ENCODE measurements at places on chromosomes 5 and 9. TPM values are rescaled to one million over a fixed set of nuclear protein-coding genes. Genes with fewer than 3 reads are reported as not detected.

Gene PIK3R1
- total RNA-seq: 40.1 TPM

Gene FAM221B
- not detected for total RNA-seq

Gene CCDC112
- 4.0 TPM for total RNA-seq

Gene UGCG
- total RNA-seq: 163 TPM

Gene PCDHGA7
- 10.3 TPM for total RNA-seq

Gene PCAT7
- not detected for total RNA-seq

Gene DMRT3
- not detected for total RNA-seq

Gene SLC6A3
- total RNA-seq: not detected

Gene TJP2
- total RNA-seq: 20.2 TPM

Gene RORB
- 0.50 TPM for total RNA-seq

Gene SHISAL2B
- total RNA-seq: not detected

Gene PCDHA11
- 0.23 TPM for total RNA-seq

Gene NR2F1-AS1
- total RNA-seq: 10.7 TPM

Gene ADGRD2
- total RNA-seq: not detected

Gene CDKN2B
- 6.0 TPM for total RNA-seq

Gene ERCC8
- 12.6 TPM for total RNA-seq

Gene PLPP7
- total RNA-seq: 18.9 TPM

Gene SLC36A2
- not detected for total RNA-seq

Gene CDH6
- 91.5 TPM for total RNA-seq

Gene IFNA2
- total RNA-seq: not detected

Gene C6
- 0.26 TPM for total RNA-seq

Gene TSSK1B
- total RNA-seq: 0.46 TPM

Gene PCDHA1
- not detected for total RNA-seq

Gene SMAD5
- total RNA-seq: 34.9 TPM
